ENCODE measurements at places on chromosomes 16 and 17. TPM values are rescaled to one million over a fixed set of nuclear protein-coding genes. Genes with fewer than 3 reads are reported as not detected.

TK2 gene
- total RNA-seq = 21.4 TPM

TNFRSF17 gene
- total RNA-seq = not detected

PERCC1 gene
- not detected for total RNA-seq

SEC14L1 gene
- total RNA-seq = 32.5 TPM

CYB5D1 gene
- 9.6 TPM for total RNA-seq

MIF4GD gene
- total RNA-seq = 16.4 TPM

HS3ST4 gene
- not detected for total RNA-seq

DNAH3 gene
- 0.21 TPM for total RNA-seq

PDE6G gene
- total RNA-seq = not detected

OTOP2 gene
- not detected for total RNA-seq

TMEM97 gene
- 10.6 TPM for total RNA-seq

PRAC1 gene
- total RNA-seq = not detected

HEATR9 gene
- total RNA-seq = not detected

ZFP3 gene
- total RNA-seq = 0.43 TPM

SLFN12L gene
- not detected for total RNA-seq

FAM83G gene
- 44.8 TPM for total RNA-seq

SEZ6L2 gene
- total RNA-seq = 5.3 TPM

HSD17B1 gene
- 19.5 TPM for total RNA-seq

CCL5 gene
- total RNA-seq = not detected

RHBDL3 gene
- not detected for total RNA-seq

PRR11 gene
- total RNA-seq = 2.1 TPM

CCL16 gene
- total RNA-seq = not detected

FOXC2 gene
- under 0.01 TPM for total RNA-seq

PIK3R5 gene
- total RNA-seq = not detected

RNF222 gene
- 0.43 TPM for total RNA-seq

GPRC5C gene
- 36.2 TPM for total RNA-seq

All from tracheal epithelial cell (primary cell).